ENCODE measurements at places on chromosomes 2 and 18.

- DNase-seq = no peak
Measured at GRCh38 chr18:22275706-22276333, 106.4 kb downstream of the GATA6 start.

DNA sequence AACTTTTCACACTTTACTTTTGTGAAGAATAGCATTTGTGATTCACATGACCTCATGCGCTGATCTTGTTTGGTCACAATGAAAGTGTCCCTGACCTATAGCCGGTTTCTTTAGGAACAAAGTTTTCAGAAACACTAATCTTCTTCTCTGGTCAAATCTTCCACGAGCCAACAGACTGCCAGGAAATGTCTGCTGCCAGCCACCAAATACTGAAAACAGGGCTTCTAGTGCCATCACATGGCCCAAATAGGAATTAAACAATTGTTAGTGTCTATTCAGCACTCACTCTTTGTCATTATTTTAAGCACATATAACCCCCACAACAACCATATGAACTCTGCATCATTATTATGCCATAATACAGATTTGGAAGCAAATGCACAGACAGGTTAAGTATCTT, 286.5 kb upstream of the SYT4 start:
- DNase-seq = peak; percentile 69

- no peak for DNase-seq
Measured at GRCh38 chr2:120371969-120372625, 26.2 kb downstream of the INHBB start.

DNA sequence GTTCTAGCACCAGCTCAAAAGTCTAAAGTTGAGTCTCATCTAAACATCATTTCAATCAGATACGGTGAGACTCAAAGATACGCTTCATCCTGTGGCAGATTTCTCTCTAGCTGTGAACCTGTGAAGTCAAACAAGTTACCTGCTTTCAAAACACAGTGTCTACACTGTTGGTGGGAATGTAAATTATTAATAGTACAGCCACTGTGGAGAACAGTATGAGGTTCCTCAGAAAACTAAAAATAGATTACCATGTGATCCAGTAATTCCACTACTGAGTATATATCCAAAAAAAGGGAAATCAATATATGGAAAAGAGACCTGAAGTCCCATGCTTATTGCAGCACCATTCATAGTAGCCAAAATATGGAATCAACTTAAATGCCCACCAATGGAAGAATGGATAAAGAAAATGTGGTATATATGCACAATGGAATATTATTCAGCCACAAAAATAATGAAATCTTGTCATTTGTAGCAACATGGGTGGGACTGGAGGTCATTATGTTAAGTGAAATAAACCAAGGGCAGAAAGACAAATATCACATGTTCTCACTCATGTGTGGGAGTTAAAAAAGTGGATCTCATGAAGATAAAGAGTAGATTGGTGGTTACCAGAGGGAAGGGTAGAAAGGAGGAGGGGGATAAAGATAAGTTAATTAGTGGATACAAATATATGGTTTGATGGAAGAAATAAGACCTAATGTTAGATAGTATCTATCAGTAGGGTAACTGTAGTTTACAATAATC, 11.7 kb downstream of the UBR3 start:
- DNase-seq = no peak

DNA sequence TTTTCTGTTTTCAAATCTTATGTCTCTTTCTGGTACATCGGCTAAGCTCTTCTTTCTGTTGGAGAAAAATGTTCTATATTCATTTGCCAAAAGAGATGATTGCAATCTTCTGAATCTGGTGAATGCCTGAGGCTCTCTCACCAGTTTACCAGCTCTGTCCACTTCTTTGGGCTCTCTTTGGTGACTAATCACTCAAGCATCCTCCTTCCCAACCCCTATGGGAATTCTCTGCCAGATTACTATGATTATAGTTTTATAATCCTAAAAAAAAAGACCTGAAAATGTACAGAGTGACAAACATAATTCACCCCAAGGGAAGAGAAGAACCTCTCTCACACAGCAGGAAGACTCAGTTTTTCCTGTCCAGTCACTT, 187.3 kb downstream of the CAMKMT start:
- no peak for DNase-seq

GRCh38 chr2:44170311-44170717, 1.6 kb downstream of the PPM1B start:
- no peak for DNase-seq

DNA sequence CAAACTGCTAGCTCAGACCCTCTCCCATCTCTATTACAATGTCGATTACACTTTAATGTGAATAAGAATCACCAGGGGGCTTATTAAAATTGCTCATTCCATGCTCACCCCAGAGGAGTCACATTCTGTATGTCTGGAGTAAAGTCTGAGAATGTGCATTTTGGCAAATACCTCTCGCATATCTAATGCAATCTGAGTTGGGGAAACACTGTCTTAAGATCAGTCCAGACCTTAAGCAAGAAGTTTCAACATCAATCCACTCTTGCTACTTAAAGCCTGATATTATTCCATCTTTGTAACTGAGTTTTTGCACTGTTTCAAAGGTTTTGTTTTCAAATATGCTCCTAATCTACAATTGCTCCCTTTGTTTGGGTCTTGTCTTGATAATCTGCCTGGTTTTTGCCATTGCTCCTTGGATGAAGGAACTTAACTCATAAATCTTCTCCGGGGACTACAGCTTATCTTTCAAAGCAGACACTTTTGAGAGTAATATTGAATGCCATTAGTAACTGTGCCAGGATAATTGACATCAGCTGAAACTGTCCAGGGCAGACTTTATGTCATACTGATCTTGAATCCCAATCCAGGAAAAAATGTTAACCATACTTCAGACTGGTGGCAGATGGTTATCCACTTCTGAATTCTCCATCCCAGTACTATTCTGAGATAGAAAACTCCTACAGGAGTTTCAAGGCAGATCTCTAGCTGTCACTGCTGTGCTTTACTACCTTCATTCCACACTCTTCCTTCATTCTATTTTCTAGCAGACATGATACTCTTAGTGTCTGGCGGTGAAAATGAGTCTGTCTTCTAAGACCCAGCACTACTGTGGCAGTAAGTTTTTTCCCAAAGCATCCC, 200.9 kb downstream of the ERBB4 start:
- no peak for DNase-seq

- no peak for DNase-seq
Measured at GRCh38 chr2:70991142-70991541, 3.5 kb downstream of the TEX261 start.

DNA sequence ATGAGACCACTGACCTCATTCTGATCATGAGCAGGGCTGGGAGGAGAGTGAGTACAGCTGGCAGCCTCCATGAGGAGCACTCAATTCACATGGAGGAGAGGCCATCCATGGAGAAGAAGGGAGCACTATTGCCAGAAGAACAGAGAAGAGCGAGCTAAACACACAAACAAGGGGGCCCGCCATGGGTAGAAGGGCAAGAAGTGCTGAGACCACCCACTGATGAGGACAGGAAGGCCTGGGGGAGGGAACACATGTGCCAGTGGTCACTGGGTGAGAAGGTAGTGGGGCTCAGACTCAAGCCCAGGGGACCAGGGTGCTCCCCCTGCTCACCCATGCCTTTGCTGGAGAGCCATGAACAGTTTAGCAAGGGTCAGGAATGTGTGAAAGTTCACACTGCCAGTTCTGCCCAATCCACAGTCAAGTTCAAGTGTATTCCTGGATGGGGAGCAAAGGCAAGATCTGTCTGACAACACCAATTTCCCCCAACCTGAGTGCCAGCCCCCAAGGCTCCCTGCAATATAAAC, 57.7 kb downstream of the TTC32 start:
- no peak for DNase-seq

- no peak for DNase-seq
Measured at GRCh38 chr2:191515551-191515950, 162.4 kb upstream of the NABP1 start.

DNA sequence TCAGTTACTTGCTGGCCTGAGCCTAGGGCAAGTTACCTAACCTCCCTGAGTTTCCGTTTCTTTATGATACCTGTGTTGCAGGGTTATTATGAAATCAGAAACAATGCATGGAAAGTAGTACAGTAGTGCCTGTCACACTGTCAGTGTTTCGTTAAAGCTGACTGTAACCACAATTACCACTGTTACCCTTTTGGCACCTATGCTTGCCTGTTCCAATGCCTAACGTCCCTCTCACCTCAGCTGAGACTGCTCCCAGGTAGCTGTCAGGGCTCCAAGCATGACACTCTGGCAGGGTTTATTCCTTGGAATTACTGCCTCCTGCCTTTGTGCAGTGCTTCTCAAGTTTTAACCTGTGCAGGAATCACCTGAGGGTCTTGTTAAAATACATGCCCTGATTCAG, 135.2 kb upstream of the RBMS1 start:
- no peak for DNase-seq

GRCh38 chr18:8351161-8351560, 258.1 kb upstream of the RAB12 start:
- DNase-seq = no peak

DNA sequence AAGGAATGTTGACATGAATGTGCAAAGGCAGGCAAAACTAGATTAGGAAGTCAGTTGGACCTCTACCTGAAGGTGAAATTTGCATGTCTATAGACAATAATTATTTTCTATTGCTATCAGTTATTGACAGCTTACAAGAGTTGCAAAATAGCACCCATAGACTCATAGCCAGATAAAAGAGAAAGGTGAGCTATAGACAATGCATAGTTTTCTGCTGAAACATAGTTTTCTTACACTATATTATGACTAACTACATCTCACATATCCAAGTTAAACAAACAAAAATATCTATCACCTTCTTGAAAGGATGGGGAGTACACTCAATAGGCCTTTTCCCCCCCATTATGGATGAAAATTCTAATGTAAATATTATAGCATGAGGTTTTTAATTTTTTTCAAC, 305.0 kb downstream of the PTH2R start:
- DNase-seq = no peak

DNA sequence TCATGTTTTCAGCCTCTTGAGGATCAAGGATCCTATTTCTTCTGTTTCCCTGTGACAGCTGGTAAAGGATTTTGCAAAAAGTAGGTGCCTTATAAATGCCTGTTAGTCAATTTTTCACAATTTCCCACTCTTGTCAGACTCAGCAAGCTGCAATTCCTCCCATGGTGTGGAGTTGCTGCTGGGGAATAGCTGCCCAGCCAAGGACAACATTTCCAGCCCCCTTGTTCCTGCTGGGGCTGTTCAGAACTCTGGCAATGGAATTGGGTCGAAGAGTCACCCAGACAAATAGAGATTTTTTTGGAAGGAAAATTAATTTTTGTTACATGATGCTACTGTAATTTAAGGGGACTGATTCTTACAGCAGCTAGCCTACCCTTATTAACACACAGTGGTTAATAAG, 43.7 kb downstream of the FSHR start:
- no peak for DNase-seq

GRCh38 chr2:227615906-227616305, 1.3 kb upstream of the SCYGR3 start:
- no peak for DNase-seq

- peak; percentile 0 for DNase-seq
Measured at GRCh38 chr18:7259475-7259874, 28.6 kb downstream of the LRRC30 start.

DNA sequence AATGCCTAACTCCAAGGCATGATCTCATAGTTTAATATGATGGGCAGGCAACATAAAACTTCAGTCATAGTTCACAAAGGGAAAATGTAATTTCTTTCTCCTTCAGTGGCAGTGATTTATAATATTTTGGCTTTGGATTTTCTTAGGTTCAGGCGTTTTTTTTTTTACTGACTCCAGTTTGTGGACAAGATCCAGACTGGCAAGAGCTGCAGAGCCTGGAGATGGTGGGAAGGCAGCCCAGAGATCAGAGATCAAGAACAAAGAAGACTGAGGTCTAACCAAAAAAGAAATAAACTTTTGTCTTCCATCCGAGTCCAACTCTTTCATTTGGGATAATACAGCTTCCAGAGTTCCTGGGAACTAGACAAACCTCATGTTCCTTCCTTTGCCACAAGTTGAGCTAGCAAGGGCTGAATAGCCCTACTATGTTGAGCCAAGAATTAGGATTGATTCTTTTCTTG, 215.3 kb upstream of the SETBP1 start:
- no peak for DNase-seq

DNA sequence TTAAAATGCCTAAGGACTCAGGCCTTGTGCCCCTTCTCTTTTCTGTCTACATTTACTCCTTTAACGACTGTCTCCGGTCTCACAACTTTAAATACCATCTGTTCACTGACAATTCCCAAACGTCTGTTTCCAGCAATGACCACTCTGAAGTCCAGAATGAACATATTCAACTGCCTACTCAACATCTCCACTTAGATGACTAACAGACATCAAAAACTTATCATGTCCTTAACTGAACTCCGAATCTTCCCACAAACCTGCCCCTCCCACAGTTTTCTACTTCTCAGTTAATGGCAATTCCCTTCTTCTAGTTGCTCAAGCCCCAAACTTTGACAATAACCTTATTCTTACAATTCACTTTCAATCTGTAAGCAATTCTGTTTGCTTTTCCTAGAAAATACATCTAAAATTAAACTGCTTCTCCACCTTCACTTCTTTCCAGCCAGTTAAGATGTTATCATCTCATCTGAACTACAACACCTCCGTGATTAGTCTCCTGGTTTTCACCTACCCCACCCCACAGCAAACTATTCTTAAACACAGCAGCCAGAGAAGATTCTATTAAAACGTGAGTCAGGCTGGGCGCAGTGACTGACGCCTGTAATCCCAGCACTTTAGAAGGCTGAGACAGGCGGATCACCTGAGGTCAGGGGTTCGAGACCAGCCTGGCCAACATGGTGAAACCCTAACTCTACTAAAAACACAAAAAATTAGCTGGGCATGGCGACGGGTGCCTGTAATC, 2.8 kb downstream of the C1D start:
- DNase-seq = no peak

- DNase-seq = no peak
Measured at GRCh38 chr2:39679805-39680204, 14.1 kb downstream of the TMEM178A start.

GRCh38 chr2:14896330-14897030, 264.0 kb downstream of the LRATD1 start:
- DNase-seq = no peak

GRCh38 chr2:134410831-134411231, 157.0 kb downstream of the MGAT5 start:
- no peak for DNase-seq

DNA sequence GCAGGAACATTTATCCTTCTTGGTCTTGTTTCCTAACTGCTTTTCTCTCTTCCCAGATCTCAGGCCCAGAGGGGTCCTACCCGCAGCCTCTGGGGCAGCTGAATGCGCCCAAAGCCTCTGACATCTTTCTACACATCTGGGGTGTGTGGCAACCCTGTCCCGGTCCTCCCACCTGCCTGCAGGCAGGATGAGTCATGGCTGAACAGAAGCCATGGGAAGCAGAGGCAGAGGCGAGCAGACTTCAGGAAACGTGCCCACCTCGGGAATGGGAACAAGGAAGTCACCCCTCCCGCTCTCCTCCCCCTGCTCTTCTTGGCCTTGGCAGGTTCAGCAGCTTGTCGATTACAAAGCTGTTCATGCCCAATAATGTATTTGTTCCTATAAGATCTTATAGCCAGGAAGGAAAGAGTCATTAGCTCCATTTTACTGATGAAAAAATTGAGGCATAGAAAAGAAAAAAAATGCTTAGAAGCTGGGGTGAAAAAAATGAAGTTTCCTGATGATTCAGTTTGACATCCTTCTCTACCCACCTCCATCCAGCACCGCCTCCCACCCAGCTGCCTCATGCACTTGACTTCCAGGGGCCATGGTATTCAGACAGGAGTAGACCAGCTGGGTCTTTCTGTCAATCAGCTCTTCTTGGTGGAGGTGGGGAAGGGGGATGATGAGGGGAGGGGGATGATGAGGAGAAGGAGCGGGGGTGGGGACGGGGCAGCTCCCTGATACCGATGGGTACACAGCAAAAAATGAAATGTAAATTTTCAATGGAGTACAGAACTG, 10.4 kb upstream of the KCNF1 start:
- DNase-seq = no peak
